Urinary bladder (tissue), 4 donors: ENCODE measurements at places on chromosomes 1 and 21. TPM values are rescaled to one million over a fixed set of nuclear protein-coding genes. Genes with fewer than 3 reads are reported as not detected.

GRCh38 chr1:59384443-59384842 lies 87.5 kb downstream of the FGGY start:
- no peak for DNase-seq

DNA sequence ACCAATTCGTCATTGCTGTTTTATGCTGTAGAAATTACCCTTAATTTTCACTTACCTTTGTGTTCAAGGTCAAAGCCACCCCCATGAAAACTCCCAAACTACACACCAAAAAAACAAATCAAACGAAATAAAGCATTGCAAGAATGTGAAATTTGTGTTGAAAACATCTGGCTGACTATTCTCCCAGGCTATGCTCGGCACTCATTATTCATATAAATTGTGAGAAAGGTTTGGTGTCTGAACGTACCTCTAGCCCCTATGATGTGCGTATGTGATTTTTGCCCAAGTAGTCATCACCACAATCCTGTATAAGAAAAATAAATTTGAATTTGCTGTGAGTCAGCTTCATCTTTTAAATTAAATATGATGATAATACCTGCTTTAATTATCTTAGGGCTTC lies 34.9 kb downstream of the ADAMTS1 start:
- no peak for DNase-seq

GRCh38 chr1:154616659-154617345 lies 8.8 kb upstream of the ADAR start:
- no peak for DNase-seq

GRCh38 chr1:177206831-177207355 lies 36.1 kb downstream of the BRINP2 start:
- DNase-seq, result no peak

MIA3 gene
- total RNA-seq, result 64.2 TPM

DNA sequence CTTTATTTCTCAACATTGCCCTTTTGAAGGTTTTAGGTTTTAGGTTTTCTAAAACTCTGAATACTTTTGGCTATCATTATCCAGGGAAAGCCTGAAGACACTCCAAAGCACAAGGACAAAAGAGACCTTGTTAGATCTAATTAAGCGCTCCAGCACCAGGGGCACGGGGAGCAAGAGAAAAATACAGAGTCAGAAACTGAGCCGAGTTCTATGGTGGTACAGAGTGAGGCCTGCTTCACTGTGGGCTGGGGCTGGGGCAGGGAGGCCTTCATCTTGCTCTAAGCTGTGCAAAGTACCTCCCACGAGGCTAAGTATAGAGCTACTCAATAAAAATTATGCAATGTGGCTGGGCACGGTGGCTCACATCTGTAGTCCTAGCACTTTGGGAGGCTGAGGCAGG lies 19.7 kb upstream of the RAB4A start:
- DNase-seq, result no peak

SHISAL2A gene
- not detected for total RNA-seq

REG4 gene
- not detected for total RNA-seq

GRCh38 chr1:154840269-154841176 lies 29.6 kb downstream of the KCNN3 start:
- no peak for DNase-seq

- no peak for DNase-seq
Measured at GRCh38 chr1:237975903-237976302, 85.2 kb upstream of the ZP4 start.

GRCh38 chr1:9629445-9630201 lies 21.9 kb upstream of the PIK3CD start:
- DNase-seq, result no peak

GRCh38 chr1:94792473-94793295 lies 27.5 kb upstream of the SLC44A3 start:
- DNase-seq, result no peak

MXRA8 gene
- 62.7 TPM for total RNA-seq

DNA sequence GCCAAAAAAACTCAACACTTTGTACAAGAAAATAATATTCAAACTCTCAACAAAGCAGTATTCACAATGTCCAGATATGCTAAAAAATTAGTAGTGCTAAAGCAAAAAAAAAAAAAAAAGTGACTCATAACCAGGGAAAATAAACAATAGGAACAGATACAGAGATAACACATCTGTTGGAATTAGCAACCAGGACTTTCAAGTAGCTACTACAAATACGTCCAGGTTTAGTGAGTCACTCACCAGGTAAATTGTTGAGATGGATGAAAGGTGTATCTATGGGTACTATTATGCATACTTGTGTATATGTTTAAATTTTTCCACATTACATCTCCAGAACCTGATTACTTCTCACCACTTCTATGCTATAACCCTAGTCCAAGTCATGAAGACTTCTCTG lies 144.8 kb upstream of the SLC35F3 start:
- DNase-seq, result no peak

GRCh38 chr1:72678683-72679082 lies 396.3 kb upstream of the NEGR1 start:
- DNase-seq, result no peak

GRCh38 chr1:55541296-55541695 lies 326.1 kb upstream of the USP24 start:
- DNase-seq, result no peak

CELSR2 gene
- 3.6 TPM for total RNA-seq

DNA sequence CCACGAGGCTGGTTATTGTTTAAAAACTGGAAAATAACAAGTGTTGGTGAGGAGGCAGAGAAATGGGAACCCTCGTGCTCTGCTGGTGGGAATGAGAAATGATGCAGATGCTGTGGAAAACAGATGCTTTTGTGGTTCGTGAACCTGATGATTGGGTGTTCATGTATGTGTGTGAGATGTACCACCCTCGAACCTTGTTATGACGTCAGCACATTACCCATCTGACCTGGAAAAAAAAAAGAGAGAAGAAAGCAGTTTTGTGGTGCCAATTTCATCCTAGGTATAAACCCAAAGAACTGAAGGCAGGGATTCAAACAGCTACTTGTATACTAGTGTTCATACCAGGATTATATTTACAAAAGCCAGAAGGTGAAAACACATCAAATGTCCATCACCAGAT lies 6.4 kb upstream of the CFAP107 start:
- DNase-seq, result no peak

ATP1A2 gene
- total RNA-seq, result 13.2 TPM

- no peak for DNase-seq
Measured at GRCh38 chr1:167304165-167304564, 83.5 kb downstream of the POU2F1 start.

- no peak for DNase-seq
Measured at GRCh38 chr1:14999441-14999840, 154.1 kb upstream of the TMEM51 start.

GRCh38 chr21:16419188-16419921 lies 689.6 kb downstream of the USP25 start:
- DNase-seq, result peak; percentile 90

GRCh38 chr1:219529116-219529515 lies 83.8 kb downstream of the ZC3H11B start:
- no peak for DNase-seq

SELENOF gene
- total RNA-seq, result 247 TPM

- no peak for DNase-seq
Measured at GRCh38 chr21:23613014-23613413, 1994.3 kb downstream of the MRPL39 start.

SLAMF9 gene
- total RNA-seq, result not detected

TUFT1 gene
- 9.7 TPM for total RNA-seq

DNA sequence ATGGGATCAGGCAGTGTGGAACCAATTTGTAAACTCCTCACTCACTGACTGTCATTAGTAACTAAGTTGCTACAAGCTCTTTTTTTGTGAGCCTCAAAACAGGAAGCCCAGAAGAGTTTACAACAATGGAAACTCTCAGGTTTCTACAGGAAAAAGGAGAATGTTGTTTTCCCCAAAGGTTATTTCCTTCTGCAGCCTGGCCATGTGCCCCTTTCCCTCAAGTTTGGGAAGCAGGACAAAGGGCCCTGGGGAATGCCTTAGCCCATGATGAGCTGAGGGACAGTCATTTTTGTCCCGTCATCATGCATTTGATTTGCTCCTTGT lies 395.9 kb downstream of the KIF26B start:
- no peak for DNase-seq

- DNase-seq, result no peak
Measured at GRCh38 chr1:207423560-207424292, 30.4 kb upstream of the CR2 start.

ACTL8 gene
- total RNA-seq, result not detected

DNA sequence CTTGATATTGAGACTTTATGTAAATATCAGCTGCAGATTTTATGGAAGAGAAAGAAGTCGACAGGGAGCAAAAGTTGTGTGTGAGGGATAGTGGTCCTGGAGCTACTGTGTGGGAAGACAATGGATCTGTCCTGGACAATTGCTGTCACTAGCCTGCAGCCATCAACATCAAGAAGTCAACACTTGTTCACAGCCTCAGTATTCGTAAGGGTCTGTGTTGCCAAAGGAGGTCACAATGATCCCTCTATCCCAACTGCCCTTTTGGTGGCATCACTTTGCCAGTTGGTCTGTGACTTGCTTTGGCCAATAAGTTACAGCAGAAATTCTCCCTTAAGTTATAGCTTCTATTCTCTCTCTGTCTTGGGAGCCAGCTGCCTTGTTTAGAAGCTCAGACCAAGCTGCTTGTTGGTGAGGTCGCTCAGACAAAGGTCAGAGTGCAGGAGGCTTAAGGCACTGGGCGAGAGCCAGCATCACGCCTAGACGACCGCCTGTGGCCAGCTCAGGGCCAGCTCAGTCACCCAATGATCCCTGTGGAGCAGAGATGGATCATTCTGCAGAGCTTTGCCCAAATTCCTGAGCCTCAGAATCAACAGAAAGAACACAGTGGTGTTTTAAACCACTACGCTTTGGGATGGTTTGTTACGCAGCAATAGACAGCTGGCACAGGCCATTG lies 134.9 kb downstream of the RHOU start:
- DNase-seq, result no peak

DNA sequence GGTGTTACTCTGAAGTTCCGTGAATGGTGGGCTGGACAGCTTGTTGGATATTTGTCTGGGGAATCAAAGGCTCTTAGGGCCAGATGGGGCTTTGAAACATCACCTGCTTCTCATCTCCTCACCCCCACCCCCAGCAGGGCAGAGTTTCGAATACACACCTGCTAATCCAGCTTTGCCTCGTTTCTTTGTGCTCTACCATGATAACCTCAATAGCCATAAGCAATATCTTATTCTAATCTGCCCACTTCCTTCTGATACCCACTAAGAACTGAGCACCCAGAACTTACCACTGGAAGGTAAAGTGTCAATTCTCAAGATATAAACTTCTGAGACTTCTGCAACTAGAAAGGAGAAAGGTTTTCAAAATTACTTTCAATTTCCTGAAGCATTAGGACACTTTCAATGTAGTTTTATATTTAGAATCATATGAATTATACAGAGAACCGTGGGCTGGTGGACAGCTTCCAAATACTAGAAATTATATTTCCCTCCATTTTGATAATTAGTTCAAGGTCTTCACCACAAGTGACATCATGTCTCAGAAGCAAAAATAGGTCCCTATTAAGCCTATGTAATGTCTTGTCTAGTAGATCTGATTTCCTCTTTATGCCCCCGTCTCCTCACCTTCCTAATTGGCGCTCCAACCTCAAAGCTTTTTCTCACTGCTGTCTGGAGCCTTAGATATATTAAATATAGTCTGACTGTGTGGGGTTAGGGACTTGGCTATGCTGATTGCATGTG lies 64.4 kb upstream of the NEK2 start:
- no peak for DNase-seq

FLVCR1 gene
- 25.2 TPM for total RNA-seq

- DNase-seq, result no peak
Measured at GRCh38 chr1:205668951-205669340, 11.4 kb downstream of the SLC45A3 start.

DNA sequence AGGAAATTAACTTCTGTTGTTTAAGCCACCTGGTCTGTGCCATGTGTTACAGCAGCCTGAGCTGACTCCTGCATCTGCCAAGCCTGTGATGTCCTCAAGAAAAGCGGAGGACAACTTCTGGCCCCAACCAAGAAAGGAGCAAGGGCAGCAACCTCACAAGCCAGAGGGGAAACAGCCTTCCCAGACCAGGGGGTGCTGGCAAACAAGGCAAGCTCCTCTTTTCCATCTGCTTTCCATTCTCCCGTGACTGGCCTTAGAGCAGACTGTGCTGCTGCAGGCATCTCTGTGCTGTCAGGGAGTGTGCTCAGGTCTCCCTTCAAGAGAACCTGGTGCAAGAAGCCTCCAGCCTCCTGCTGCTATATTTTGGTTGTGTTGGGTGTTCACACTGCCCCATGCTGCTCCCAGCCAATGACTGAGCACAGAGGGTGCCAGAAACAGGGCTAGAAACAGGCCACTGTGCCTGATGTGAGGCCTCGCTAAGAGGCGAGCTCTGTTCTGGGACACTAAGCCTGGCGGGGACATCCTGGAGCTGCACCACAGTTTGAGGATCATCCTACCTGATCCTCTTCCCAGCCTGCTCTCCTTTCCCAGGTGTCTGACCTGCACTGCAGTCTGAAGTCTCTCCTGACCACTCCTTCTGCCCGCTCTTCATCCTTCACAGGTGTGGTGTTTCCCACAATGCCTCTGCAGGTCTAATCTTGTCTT lies 27.5 kb upstream of the SLAMF9 start:
- no peak for DNase-seq

GRCh38 chr1:37954316-37954971 lies 7.6 kb upstream of the INPP5B start:
- no peak for DNase-seq

PRKAA2 gene
- 19.5 TPM for total RNA-seq

DNA sequence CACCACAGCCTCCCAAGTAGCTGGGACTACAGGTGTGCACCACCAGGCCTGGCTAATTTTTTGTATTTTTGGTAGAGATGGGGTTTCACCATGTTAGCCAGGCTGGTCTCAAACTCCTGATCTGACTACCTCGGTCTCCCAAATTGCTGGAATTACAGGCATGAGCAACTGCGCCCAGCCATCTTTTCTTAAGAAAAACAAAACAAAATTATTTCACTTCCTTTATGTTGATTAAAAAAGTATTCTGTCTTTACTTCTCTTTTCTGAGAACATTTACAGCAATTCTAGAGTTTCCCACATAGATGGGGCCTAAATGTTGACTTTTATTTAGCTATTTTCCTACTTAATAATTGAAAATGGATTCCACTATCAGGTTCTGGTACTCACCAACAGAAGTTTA lies 17.3 kb upstream of the TMEM183A start:
- DNase-seq, result no peak
